Putamen (tissue), 1 donor: ENCODE measurements at places on chromosomes 5 and 9.

DNA sequence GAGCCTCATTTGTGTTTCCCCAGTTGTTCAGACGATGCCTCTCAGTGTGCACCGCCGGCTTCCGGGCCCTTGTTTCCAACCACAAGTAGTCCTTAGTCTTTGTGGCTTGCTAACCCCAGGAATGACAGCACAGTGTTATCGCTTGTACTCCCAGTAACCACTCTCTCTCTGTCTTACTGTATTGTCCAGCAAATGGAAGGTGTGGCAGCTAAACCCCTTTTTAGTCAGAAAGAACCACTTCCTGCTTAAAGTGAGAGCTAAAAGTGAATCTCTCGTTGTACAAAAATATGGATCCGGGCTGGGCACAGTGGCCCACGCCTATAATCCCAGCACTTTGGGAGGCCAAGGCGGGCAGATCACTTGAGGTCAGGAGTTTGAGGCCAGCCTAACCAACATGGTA lies 61.3 kb downstream of the ENC1 start:
- no peak for DNase-seq

- DNase-seq: peak; percentile 42
Observed at GRCh38 chr5:145681686-145682085, 153.5 kb downstream of the PRELID2 start.

GRCh38 chr9:108363311-108363710 lies 492.5 kb downstream of the ACTL7B start:
- no peak for DNase-seq

- DNase-seq: no peak
Observed at GRCh38 chr5:8094304-8094703, 225.4 kb downstream of the MTRR start.

DNA sequence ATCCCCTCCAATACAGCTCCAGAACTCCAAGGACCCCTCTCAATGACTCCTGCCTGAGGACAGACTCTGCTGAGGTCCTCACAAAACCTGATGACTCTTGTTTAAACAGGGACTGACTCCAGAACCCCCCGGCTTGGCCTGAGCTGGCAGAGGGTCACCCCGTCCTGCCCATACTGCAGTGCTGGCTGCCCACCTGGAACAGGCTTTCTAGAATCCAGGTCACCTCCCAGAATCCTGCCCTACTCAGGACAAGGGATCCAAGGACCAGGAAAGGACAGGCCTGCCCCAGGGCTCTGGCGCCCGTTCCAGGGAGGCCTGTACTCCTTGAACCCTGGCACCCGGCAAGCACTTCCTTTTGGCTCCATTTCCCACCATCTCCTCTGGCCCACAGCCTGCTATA lies 22.2 kb downstream of the RALGDS start:
- DNase-seq: no peak

DNA sequence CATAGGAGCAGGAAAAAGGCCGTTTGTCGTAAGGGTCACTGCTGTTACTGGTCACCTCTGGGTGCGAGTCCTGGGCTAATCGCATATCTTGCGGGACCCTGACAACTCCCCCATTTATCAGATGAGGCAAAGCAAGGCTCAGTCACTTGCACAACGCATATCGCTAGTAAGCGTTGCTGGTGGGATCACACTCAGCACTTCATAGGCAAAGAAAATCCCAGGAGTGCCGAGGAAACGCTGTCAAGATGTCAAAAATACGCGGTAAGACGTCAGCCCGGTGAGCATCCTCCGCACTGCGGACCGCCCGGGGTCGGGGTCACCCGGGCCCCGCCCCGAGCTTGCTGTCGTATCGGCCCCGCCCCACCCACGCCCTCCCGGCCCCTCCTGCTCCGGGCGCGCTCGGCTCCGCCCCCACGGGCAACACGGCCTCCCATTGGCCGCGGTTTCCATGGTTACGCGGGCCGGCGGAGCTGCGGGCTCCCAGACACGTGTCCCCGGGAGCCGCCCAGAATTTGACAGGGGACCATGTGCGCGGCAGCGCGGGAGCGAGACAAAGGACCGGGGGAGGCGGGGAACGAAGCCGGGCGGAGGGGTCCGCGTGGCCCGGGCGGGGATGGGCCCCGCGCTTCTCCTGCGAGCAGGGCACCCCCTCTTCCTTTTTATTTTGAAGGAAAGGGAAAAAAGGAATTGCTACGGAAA lies 80.2 kb upstream of the IER5L start:
- DNase-seq: peak; percentile 90

- DNase-seq: no peak
Observed at GRCh38 chr5:104372376-104372775, 809.8 kb upstream of the NUDT12 start.
